Heart left ventricle (tissue), 16 donors: ENCODE measurements at places on chromosomes 1 and 21. TPM values are rescaled to one million over a fixed set of nuclear protein-coding genes. Genes with fewer than 3 reads are reported as not detected.

DNA sequence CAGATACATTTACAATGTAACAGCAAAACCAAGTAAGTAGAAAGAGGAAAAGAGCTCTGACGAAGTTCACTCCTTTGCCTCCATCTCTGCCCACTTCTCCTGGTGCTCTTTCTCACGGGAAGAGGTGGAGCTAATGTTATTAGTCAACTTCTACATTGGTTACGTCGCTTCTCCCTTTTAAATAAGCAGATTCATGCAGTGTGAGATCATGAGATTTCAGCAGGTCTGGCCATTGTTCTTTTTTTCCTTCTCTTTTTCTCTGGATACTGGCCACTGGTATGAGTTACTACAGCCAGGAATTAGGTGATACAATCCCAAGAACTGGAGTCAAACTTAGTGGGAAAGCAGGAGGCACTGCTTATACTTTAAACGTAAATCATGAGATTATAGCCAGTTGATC lies 207.1 kb downstream of the AKT3 start:
- no peak for DNase-seq

Gene DENND2C
- 2.4 TPM for total RNA-seq

DNA sequence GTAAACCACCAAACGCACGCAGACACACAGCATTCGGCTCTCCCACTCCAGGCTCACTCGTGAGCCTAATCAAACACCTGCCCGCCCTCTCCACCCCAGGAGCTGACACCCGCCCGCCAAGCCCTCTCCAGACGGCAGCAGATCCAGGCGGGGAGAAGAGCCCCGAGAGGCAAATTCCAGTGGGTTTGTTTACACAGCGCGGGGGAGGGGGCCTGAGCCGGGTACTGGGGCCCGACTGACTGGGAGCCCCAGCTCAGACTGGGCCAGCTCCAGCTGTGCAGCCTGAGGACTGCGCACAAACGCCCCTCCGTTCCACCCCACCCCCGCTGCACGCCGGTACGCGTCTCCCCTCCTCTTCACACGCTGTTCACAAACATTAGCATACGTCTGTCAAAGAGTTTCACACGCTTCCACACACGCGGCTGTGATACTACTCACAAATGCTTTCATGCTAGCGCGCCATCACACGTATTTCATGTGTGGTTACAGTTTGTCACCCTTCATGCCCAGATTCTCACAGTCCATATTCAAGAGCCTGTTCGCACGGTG lies 1.0 kb upstream of the EFNA1 start:
- no peak for DNase-seq

DNA sequence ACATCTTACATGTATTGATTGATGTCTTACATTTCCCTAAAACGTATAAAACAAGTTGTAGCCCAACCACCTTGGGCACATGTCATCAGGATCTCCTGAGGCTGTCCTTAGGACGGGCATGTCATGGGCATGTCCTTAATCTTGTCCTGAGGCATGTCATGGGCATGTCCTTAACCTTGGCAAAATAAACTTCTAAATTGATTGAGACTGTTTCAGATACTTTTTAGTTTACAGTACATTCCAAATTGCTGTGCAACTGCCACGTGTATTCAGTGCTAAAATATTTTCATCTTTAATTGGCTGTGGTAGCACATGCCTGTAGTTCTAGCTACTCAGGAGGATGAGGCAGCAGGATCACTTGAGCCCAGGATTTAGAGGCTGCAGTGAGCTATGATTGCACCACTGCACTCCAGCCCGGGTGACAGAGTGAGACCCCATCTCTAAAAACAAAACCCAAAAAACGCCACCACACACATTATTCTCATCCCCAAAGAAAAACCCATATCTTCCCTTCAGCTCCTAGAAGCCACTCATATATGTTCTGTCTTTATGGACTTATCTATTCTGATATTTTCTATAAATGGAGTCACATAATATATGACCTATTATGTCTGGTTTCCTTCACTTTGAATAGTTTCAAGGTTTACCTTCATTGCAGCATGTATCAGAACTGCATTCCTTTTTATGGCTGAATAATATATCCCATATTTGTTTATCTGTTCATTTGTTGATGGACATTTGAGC lies 96.0 kb upstream of the BTG3 start:
- DNase-seq: no peak

DNA sequence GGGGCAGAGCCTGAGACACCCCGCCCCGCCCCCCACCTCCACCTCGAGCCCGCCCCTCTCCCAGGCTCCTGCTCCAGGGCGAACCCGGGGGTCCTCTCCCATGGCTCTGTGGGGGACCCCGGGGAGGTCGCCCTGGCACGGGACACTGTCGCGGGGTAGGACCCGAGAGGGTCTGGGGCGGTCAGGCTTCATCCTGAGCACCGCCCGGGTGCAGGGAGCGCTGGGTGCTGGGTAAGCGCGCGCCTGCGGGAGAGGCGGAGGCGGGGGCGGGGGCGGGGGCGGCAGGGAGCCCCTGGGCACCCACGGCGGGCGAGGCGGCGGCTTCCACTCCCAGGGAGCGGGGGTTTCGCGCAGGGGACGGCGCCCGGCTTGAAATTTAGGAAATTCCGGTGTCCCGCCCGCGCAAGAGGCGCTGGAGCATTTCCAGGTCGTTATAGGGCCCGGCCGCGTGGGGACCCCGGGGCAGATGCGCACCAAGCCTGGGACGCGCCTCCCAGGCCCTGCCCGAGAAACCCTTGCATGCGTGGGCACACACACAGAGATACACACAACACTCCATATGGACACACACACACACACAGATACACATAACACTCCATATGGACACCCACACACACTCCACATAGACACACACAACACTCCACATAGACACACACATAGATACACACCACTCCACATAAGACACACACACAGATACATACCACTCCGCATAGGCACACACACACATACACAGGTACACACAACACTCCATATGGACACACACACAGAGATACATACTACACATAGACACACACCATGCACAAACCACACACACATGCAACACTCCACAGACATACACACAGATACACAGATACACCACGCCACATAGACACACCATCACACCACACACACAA lies 48.7 kb upstream of the SLC19A1 start:
- DNase-seq: peak; percentile 40

GRCh38 chr1:6298940-6299465 lies 38.1 kb upstream of the GPR153 start:
- no peak for DNase-seq

GRCh38 chr1:167431261-167431908 lies 86.9 kb downstream of the CD247 start:
- no peak for DNase-seq

DNA sequence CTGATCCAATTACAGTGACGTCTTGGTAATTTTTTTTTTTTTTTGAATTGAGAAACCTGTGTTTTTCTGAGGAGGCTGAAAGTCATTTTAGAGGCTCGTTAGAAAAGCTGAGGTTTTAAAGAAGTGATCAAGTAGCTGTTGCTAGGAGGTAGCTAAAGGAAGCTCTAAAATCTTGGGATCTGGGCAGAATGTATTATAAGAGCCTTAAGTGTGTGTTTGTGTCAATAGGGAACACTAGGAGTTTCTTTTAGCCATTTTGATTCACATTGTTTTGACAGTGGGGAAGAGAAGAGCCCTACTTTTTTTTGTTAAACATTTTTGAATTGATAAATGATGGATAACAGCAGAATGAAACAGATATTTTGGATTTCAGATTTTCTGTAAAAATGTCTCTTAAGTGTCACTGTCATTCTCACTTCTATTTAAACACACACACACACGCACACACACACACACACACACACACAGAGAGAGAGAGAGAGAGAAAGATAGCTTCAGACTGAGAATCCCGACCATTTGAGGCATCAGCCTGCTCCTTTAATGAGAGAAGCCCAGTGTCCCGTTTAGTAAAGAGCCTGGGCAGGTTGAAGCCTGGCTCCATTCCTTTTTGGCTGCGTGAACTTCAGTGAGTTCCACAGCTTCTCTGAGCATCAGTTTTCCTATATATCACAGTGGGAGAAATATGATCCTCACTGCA lies 79.1 kb upstream of the GPR88 start:
- DNase-seq: no peak
